ENCODE measurements at places on chromosomes 2 and 18.

GRCh38 chr2:12980817-12981216 lies 264.1 kb downstream of the TRIB2 start:
- no peak for DNase-seq

DNA sequence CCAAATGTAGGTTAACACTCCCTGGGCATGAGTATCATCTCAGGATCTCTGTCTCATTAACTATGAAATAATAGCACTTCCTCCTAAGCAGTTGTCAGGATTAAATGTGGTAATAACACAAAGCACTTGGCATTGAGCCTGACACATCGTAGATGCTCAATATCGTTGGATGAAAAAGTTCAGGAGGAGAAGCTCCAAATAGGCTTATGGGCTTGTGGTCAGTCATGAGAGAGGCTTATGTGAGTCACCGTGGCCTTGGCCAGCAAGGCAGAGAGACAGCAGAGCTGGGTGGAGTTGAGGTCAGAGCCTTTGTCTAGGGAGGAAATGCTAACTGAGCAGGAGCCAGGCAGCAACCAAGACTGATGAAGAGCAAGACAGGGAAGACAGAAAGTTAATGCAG lies 68.3 kb upstream of the PPM1B start:
- DNase-seq = peak; percentile 8

DNA sequence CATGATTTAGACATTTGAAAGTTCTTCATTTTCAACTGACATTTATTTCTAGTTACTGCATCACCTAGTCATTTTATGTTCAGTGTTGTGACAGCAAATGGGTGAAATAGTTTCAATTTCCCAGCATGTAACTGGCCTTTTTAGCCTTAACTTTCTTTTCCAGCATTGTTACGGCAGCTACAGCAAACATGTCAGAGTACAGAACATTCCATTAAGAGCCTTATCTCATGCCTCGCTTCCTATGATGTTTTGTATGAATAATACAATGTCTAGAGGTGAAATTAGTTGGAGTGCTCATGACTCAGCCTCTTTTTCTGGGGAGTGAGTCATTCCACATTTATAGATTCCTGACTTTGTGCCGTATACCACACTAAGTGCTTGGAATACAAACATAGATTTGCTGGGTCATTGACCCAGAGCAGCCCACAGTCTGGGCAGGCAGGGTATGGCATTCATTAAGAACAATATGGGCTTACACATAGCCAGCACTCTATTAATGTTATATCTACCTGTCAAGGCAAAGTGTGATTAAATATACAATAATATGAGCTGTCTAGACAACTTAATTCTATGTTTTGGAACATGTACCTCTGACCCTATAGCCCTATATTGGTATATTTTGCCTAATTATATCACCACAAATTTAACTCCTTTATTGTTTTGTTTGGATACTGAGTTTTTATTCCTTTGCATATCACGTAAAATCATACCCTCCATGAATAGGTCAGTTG lies 72.2 kb downstream of the MAP2 start:
- no peak for DNase-seq

GRCh38 chr18:76721207-76721996 lies 101.0 kb upstream of the ZNF236 start:
- peak; percentile 66 for DNase-seq

DNA sequence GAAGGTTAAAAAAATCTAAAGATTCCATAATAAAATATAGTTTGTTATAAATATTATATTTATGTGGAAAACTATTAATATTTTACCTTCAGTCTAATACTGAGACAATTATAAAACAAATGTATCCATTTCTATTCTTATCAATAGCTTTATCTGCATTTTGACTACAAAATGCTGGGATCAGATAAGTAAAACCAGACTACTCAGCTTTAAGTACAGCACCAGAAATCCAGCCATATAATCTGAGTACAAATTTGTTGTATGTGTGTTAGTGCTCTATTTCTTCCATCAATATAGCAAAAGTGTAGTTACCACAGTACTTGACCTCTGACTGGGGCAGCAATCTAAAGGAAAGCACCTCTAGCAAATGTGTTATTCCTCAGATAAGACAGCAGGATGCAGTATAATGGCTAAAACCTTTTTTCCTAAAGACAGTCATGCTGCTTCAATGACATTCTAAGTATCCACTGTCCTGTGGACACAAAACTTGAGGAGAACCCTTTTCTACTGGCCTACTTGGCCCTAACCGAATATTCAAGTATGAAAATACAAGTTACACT lies 68.1 kb downstream of the OLA1 start:
- no peak for DNase-seq

GRCh38 chr2:24491542-24492420 lies 727 bp downstream of the NCOA1 start:
- peak; percentile 54 for DNase-seq

- DNase-seq = no peak
These were observed 1.8 kb upstream of the TBR1 start for GRCh38 chr2:161414042-161415033.
